ENCODE measurements at places on chromosomes 2 and 18.

- DNase-seq: no peak
These were observed 303.4 kb downstream of the PIK3C3 start for GRCh38 chr18:42258301-42258965.

DNA sequence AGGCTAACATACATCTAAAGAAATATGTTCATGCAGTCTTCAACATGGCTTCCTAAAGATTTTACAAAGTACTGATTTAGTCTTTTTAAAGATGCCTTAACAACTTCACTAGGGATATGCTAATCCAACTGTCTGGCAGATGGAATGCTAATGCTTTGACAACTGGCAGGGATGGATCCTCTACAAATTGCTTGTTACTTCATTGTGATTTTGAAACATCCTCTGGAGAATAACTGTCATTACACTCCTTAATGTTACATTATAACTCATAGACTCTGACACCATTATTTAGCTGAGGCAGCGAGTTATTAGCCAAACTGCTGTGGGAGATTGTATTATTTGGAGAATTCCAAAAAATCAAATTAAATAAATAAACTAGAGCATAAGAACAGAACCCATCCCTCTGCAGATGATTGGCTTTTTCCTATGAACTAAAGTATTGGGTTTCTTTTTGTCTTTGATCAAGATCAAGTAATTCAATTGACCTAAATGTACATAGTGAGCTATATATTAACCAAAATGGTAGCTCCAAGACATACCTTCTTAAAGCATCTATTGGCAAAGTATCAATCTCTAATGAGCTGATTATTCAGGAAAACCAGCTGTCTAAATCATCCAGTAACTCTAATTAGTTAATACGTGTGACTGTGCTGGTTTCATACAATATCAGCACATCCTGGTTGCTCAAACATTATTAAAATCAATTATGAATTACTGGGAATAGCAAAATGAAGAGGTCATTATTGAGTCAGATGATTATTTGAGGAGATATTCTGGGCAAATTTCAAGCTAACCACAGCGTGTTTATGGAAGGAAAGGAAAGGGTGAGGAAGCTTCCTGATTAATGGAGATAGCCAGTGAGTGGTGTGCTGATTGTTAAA is 321.3 kb upstream of the TFPI start:
- no peak for DNase-seq

DNA sequence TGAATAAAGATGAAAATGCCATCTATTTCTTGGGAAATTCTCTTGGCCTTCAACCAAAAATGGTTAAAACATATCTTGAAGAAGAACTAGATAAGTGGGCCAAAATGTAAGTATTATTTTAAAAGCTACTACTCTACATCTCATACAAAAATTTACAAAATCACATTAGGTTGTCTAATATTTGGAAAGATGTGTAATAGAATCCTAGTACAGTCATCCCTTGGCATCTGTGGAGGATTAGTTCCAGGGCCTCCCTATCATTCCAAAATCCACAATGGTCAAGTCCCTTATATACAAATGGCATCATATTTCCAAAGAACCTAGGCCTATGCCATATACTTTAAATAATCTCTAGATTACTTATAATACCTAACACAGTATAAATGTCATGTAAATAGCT is 41.2 kb downstream of the KYNU start:
- DNase-seq: no peak

DNA sequence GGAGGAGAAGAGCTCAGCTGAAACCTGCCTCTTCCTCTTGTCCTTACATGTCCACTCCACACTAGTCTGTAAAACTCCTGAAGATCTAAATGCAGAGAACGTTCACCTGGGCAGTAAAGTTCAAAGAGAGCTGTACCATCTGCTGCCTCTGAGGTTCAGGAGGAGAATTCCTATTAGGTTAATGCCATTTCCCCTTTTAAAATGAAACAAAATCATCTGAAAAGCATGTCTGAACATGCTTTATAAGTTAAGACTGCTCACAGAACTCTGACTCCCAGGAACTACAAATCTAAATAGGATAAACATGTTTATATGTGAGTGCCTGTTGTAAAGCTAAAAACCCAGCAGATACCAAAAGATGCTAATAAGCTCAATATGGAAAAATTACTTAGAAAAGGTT is 164.4 kb downstream of the AFF3 start:
- DNase-seq: no peak

- no peak for DNase-seq
These were observed 32.8 kb upstream of the MC5R start for GRCh38 chr18:13791181-13791580.

GRCh38 chr2:52238782-52239181 is 1206.8 kb upstream of the NRXN1 start:
- DNase-seq: no peak

DNA sequence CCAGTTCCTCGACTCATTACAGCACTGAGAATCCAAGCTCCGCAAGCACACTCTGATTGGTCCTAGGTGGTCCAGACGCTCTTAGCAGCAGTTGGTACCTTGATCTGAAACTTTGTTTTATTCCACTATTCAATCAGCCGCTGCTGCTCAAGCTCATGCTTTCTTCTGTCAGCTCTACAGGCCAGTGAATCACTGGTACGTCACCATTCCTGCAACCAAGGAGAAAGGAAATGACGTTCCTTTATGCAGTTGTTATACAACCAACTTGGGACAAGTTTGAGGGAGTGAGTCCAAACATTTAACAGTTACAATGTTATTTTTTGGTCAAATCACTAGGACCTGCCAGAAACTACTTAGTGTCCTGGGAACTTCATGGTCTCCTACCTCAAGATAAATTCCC is 398.8 kb upstream of the TMEFF2 start:
- no peak for DNase-seq

DNA sequence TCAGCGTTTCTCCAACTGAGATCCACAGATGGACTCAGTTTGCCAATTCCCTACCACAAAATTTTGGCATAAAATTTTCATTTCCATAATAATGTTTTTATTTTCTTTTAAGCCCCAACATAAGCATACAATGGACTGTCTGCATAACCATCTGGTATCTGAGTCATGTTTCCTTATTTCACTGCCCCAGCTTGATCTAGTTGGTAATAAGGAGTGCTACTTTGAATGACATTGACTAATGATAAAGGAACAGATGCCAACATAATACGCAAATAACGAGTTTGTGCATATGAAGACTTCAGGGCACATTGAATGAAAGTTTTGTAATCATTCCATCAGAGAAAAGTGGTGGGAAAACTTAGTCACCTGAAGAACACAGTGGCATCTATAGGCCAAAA is 8.8 kb upstream of the MBD2 start:
- DNase-seq: no peak

GRCh38 chr2:100367163-100367562 is 44.9 kb upstream of the LONRF2 start:
- no peak for DNase-seq

DNA sequence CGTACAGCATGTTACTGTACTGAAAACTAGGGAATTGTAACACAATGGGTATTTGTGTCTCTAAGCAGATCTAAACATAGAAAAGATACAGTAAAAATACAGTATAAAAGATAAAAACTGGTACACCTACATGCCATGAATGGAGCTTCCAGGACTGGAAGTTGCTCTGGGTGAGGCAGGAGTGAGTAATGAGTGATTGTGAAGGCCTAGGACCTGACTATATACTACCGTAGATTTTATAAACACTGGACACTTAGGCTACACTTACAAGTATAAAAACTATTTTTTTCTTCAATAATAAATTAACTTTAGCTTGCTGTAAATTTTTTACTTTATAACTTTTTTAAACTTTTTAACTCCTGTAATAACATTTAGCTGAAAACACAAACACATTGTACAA is 324.4 kb upstream of the TNP1 start:
- DNase-seq: no peak

DNA sequence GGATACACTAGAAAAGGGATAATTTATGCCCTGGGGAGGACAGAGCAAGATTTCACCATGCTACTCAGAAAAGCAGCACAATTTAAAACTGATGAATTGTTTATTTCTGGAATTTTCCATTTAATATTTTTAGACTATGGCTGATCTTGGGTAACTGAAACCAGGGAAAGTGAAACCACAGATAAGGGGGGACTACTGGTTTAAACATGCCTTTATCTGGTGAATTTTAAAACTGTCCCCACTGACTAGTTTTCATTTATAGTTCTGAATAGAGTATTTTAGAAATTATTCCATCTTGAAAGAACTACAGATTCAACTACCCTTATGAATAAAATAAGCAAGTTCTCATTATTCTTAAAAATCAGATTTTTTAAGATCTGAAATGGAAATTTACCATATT is 15.0 kb downstream of the NFU1 start:
- no peak for DNase-seq

- no peak for DNase-seq
These were observed 163.8 kb downstream of the RHBDD1 start for GRCh38 chr2:226999661-227000060.

DNA sequence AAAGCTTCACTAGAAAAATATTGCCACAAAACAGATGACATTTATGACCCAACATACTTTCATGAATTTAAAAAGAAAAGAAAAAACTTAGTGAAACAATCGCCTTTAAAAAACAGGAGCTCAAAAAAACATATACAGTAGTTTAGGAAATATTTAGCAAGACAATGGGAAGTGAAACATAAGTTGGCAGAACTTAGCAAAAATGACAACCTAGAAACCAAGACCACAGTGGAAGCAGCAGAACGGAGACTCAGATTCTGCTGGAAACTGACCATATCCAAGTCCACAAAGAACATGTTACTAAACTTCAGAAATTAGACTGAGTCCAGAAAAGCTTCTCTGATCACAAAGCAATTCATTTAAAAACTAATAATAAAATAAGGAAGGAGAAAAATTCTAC is 41.8 kb upstream of the CTAGE1 start:
- no peak for DNase-seq

GRCh38 chr18:46909497-46909896 is 7.8 kb downstream of the PIAS2 start:
- no peak for DNase-seq

- DNase-seq: no peak
These were observed 402.0 kb upstream of the UBE2E3 start for GRCh38 chr2:180578441-180578840.

- no peak for DNase-seq
These were observed 98.3 kb downstream of the DTNA start for GRCh38 chr18:34808389-34808788.

GRCh38 chr18:58535340-58536201 is 93.3 kb downstream of the ALPK2 start:
- DNase-seq: no peak

GRCh38 chr2:62441421-62441820 is 64.6 kb downstream of the TMEM17 start:
- DNase-seq: no peak

GRCh38 chr2:240602266-240603050 is 15.9 kb downstream of the CAPN10 start:
- no peak for DNase-seq

DNA sequence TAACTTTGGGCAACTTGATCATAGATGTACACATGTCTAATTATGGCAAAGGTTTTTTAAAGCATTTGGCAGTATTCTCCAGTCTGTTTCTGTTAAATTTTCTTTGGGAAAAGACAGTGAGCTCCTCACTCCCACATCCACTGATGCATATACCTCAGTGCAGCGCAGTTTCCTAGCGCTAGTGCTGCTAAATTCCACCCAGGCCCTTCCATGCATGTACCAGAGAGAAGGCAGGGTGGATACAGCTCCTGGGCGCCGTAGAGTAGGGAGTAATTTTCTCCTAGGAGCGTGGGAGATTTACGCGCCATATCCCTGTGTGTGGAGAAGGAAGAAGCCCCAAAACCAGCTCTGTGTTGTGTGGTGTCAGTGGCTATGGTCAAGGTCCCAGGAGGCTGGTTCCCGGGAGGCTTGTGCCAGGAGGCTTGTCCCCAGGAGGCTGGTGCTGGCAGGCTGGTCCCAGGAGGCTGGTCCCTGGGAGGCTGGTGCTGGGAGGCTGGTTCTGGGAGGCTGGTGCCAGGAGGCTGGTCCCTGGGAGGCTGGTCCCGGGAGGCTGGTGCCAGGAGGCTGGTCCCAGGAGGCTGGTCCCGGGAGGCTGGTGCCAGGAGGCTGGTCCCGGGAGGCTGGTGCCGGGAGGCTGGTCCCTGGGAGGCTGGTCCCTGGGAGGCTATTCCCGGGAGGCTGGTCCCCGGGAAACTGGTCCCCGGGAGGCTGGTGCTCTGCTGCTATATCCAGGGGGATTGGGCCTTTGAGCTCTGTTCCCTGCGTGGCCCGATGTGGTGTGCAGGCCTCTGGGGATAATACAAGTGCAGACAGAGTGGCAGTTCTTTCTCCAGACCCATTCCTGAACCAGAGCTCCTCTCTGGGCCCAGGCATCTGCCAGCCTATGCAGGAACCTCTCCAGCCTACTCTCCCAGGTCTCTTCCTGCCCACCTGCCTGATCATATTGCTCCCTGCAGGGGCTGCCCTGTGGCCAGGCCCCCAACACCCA is 161.2 kb downstream of the SEPTIN10 start:
- DNase-seq: no peak

GRCh38 chr2:26349690-26350089 is 3.1 kb upstream of the ADGRF3 start:
- DNase-seq: no peak

GRCh38 chr2:112201696-112202430 is 53.0 kb downstream of the ZC3H8 start:
- DNase-seq: no peak

DNA sequence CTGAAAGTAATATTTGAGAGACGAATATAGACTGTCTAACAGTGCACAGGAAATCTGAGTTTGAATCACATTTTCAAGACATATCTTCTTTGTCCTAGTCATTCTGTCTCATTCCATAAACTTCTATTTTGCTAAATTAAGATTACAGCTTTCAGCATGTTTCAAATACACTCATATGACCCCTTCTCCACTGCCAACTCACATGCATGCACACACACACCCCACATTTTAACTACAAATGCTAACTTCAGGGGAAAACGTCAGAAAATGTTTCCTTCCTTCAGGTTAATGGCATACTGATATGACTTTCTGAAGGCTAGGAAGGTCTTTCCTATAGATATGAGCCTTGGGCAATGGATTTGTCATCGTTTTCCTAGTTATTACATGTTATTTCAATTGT is 373.7 kb downstream of the RBM43 start:
- no peak for DNase-seq

DNA sequence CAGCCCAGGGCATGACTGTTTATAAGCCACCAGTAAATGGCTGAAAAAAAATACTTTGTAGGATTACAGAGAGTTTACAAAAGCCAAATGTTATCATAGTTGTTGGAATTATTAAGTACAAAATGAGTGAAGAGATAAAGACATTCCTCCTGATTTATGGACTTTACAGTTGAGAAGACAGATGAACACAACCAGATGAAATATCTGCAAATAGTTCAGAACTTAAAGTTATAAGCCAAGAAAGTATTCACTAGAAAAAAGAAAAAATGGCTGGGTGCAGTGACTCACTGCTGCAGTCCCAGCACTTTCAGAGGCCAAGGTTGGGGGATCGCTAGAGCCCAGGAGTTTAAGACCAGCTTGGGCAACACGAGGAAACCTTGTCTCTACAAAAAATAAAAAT is 11.2 kb downstream of the PMAIP1 start:
- DNase-seq: peak; percentile 27

GRCh38 chr2:167279810-167280209 is 391.5 kb downstream of the XIRP2 start:
- DNase-seq: no peak

- DNase-seq: no peak
These were observed 17.6 kb upstream of the GRP start for GRCh38 chr18:59202258-59202820.
